ENCODE measurements at places on chromosomes 2 and 18.

- no peak for DNase-seq
Measured at GRCh38 chr2:88450925-88451810, 1.3 kb downstream of the FOXI3 start.

DNA sequence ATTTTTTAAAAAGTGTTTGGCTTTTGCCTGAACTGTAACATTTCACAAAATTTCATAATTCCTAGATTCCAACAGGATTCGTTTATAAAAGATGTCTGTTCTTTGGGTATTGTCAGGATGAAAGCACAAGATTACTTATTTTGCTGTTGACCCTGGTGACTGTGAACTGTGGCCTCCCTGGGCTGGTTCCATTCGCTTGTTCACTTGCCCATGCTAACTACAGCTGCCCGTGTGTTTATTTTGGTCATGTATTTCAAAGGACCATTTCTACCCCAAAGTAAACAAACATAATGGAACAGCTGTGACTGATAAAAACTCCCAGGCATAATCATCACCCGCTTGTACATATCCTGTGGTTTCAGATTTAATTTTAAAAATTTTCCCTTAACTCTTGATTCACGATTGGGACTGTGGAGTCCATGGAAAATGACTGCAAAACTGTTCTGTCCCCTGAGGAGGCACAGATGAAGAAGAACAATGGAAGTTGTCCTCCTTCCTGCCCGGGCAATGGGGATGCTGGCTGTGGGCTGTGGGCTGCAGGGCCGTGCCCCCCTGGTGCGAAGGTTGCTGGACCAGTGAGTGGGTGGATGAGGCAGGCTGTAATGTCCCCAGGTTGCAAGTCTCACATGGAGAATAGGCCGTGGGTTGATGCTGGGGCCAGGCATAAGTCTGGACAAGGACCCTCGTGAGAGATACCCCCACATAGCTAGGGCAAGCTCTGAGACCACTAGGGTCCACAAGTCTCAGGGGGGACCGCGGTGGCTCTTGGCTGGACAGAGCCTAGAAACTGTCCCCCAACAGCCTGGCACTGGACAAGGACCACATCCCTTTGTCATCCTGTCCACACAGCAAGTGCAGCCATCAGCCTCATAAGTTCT lies 28.9 kb upstream of the HDAC4 start:
- no peak for DNase-seq

DNA sequence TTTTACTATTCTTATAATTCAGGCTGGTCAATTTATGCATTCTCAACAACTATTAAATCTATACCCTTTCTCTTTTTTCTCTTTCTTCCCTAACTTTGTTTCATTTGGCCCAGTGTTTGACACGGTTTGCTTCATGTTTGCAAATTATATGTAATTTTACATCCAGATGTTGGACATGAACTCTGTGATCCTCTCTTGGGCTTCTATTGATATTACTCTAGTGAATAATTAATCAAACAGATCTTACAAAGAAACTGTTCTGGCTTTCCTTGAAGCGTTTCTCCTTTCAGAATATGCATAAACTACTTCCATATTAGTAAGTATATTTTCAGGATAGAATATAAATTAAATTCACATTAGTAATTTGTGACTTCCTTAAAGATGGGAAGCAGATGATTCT lies 225.1 kb upstream of the TMEFF2 start:
- no peak for DNase-seq

- DNase-seq, result no peak
Measured at GRCh38 chr2:31317396-31317795, 83.4 kb downstream of the EHD3 start.

DNA sequence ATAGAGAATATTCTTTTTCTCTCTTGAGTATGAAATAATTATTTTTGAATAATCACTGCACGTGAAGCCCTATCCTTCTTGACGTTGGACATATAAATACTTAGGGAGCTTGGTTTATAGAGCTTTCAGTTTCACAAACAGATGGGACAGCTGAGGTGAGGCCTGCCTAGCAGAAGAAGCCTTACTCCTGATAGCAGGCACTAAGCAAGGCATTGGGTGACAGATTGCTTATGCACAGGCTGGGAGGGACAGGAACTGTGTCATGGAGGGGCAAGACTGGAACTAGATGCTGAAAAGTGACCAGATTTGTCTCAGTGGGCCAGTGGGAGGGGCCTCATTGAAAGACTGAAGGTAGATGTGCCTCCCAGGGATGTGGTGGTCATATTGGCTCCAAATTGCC lies 220.8 kb downstream of the NEDD4L start:
- no peak for DNase-seq

- DNase-seq, result no peak
Measured at GRCh38 chr2:240638512-240639160, 13.4 kb downstream of the GPR35 start.

DNA sequence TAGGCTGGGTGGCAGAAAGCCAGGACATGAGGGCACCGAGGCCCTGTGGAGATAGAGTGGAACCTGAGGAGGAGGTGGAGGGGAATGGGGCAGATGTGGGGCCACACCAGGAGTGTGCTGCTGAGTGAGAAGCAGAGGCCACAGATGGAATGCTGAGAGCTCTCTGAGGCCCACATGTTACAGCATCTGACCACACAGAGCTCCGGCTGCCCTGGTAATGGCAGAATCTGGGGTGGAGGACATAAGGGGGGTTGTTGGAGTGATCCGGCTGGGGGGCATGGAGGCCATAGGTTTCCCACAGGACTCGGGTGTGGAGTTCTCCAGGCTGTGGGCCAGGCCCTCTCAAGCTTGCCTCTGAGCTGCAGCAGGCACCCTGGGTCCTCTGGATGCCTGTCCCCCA lies 3.8 kb downstream of the MZT2B start:
- DNase-seq, result no peak

- DNase-seq, result no peak
Measured at GRCh38 chr2:159300586-159300985, 14.1 kb upstream of the WDSUB1 start.

GRCh38 chr18:2441544-2441943 lies 129.8 kb downstream of the METTL4 start:
- no peak for DNase-seq

- no peak for DNase-seq
Measured at GRCh38 chr2:127034883-127035611, 71.9 kb downstream of the BIN1 start.

DNA sequence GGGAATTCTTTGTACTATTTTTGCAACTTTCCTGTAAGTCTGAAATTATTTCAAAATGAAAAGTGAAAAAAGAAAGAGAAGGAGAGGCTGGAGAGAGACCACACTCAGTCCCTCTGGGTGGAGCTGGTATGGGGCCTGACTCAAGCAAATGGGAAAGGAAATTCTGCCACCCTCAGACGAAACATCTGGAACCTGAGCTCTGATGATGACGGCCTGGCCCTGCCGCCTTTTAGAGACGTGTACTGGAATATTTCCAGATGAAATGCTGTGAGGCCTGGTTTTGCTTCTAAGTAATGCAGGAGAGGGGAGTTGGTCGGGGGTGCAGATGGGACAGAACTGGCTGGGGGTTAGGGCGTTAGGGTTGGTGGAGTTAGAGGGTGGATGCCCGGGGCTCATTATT lies 57.4 kb upstream of the GLI2 start:
- no peak for DNase-seq

GRCh38 chr2:4140281-4140970 lies 437.1 kb downstream of the DCDC2C start:
- DNase-seq, result no peak

DNA sequence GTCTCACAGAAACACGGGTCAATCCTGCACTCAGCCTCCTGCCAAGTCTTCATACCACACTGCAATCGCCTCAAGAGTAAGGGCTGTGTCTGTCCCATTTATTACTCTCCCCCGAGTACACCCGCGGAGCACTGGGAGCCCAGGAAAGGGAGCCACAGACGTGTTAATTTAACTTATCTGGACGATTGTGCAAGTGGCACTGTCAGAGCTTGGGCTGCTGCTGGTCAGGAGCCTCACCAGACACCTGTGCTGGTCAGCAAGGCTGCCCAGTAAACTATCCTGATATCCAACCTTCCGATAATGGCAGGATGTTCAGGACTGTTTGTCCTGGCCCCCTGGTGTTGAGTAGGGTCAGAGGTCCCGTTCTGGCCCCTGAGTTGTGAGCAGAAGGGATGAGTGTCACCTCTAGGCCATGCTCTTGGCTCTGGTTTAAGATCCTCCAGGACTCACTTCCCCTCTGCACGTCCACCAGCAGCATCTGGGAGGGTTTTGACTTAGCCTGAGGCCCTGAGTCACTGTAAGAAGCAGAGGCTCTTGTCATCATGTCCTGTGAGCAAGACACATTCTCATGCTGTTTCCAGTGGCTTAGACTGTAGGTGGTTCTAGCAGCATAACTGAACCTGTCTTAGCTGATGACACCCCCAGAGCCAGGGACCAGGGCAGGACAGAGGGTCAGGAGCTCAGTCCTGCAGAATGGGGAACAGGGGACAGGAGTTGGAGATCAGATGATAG lies 82.5 kb upstream of the ARL4C start:
- no peak for DNase-seq

GRCh38 chr2:162934191-162934590 lies 95.6 kb upstream of the KCNH7 start:
- DNase-seq, result no peak

DNA sequence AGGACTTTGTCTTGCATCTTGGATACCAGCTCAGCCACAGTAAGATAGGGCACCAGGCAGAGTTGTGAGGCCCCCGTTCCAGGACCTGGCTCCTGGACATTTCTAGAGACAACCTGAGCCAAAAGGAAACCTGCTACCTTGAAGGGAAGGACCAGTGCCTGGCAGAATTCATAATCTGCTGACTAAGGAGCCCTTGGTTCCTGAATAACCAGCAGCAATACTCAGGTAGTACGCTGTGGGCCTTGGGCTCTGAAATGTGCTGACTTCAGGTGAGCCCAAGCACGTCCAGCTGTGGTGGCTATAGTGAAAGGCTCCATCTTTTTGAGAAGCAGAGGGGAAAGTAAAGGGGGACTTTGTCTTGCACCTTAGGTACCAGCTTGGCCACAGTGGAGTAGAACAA lies 28.5 kb downstream of the SERPINB11 start:
- no peak for DNase-seq

- no peak for DNase-seq
Measured at GRCh38 chr2:238264072-238264460, 24.2 kb upstream of the HES6 start.

DNA sequence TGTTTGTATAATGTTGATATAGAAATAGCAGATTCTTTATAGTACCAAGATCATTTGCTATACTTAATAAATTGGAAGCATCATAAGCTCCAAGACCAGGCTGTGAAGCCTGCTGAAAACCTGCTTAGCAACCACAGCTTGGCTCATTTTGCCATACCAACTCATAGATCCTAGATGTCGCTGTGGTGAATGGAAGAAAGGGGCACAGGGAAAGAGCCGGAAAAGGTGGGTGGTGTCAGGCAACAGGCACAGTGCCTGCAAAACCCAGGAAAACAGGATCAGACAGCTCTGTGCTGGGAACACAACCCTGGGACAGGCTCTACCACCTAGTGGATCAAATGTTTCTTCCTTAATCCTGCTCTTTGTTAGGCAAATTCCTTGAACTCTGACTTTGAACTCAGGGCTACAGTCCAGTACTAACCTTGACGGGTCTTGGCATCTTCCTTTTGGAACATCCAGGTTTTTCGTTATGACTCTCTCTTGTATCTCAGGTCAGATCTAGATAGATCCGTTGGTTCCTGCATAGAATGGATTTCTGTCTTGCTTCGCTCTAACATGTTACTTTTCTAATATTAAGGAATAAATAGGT lies 31.6 kb downstream of the TWSG1 start:
- DNase-seq, result peak; percentile 1

Measured in NCI-H1092 (cell line).